ENCODE measurements at places on chromosomes 5 and 9. TPM values are rescaled to one million over a fixed set of nuclear protein-coding genes. Genes with fewer than 3 reads are reported as not detected.

DNA sequence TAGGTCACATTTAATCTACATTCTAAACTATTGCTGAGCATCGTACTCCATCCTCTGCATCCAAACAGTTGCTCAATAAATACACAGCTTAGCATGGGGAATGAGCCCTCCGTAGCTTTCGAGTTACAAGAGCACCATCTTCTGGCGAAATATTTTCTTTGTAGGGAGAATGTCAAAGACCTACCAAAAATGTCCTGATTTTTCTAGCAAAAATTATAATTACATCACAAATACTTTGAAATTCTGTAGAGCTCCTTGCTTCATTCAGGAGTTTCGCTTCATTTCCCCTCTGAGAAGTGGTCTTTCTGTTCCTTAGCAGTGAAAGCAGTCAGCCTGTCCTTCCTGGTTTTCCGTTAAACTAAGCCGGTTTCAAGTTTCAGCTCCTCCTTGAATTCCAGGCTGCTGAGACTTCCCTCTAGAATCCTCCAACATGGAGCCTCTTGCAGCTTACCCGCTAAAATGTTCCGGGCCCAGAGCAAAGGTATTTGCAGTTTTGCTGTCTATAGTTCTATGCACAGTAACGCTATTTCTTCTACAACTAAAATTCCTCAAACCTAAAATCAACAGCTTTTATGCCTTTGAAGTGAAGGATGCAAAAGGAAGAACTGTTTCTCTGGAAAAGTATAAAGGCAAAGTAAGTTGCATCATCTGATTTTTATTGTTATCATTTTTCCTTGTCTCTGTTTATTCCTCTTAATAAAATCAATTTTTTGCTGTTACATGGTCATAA lies at the start of gene GPX8:
GPX8 (plus strand) TSS at position 409 of the 730 bp plus-strand sequence; CDS start at position 431, 22 bp downstream.
- peaks cover 30% of the 10 kb centered on the region for H3K36me3 ChIP-seq
- H3K4me3 ChIP-seq = peak within 1 kb of the TSS; percentile 91
- peak; percentile 84 for DNase-seq
- H3K27ac ChIP-seq = peak within 1 kb of the TSS; percentile 97

GRCh38 chr9:131178382-131178781 lies 53.0 kb downstream of the NUP214 start:
- no peaks in the 10 kb centered on the region for H3K27me3 ChIP-seq
- peaks cover 42% of the 10 kb centered on the region for H3K36me3 ChIP-seq
- peak overlapping the region; percentile 94 for H3K27ac ChIP-seq
- peak; percentile 64 for DNase-seq

DNA sequence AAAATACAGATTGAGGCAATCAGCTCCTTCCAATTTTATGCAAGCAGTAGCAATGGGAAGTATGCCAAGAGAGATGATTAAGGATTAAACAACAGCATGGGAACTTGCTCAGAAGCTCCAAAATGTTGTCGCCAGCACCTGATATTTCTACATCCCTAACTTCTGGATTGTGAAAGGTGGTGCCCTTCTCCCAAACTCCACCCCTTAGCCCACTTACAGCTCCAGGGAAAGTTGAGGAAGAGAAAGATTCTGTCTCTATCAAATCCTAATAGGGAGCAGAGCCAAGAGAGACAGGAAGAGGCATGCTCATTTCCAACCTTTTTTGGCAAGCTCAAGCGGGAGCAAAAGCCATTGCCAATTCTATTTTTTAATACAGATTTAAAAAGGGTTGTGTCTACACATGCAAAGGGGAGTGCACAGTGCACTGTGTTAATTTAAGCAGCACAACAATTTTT lies 92.4 kb upstream of the NR3C1 start:
- no peaks in the 10 kb centered on the region for H3K27me3 ChIP-seq
- H3K36me3 ChIP-seq = no peaks in the 10 kb centered on the region
- H3K4me3 ChIP-seq = peak overlapping the region; percentile 59
- peak overlapping the region; percentile 89 for H3K27ac ChIP-seq
- peak; percentile 58 for DNase-seq
- H3K4me1 ChIP-seq = peaks cover 37% of the 10 kb centered on the region

GRCh38 chr9:119009249-119009648 lies 360.0 kb downstream of the BRINP1 start:
- H3K27ac ChIP-seq = no peak overlapping the region
- H3K4me1 ChIP-seq = peaks cover 27% of the 10 kb centered on the region
- no peaks in the 10 kb centered on the region for H3K36me3 ChIP-seq

DNA sequence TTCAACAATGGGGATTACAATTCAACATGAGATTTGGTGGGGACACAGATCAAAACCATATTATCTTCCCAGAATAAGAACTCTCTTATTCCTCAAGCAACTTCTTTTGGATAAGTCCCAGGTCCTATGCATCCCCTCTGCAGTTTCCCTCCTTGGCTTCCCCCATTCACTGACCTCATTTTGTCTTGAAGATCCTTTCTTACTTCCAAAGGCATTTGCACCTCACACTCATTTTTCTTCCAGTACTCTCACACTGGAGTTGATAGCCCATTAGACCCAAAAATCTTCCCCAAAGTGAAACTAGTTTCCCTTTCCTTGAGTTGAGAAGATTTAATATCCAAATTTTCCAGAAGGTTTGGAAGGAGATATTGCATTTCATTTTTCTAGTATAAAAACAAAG lies 178.0 kb upstream of the DAPK1 start:
- peaks cover 5% of the 10 kb centered on the region for H3K27me3 ChIP-seq
- H3K36me3 ChIP-seq = peaks cover 9% of the 10 kb centered on the region
- H3K4me1 ChIP-seq = peaks cover 24% of the 10 kb centered on the region
- no peak overlapping the region for H3K4me3 ChIP-seq
- DNase-seq = no peak

DNA sequence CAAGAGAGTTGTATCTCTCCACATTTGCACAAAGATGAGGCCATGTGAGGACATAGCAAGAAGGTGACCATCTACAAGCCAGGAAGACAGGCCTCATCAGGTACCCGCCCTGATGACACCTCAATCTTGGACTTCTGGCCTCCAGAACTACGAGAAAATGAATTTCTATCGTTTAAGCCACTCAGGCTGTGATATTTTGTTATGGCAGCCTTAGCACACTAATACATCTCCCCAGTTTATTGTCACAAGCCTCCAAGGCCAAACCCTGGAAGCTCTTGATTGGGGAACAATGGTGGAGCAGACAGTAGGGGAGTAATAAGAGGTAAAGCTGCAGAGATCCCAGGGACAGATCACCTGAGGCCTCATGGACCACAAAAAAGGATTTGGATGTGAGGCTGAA lies 7.7 kb upstream of the P4HA2 start:
- H3K27me3 ChIP-seq = peaks cover 5% of the 10 kb centered on the region

DNA sequence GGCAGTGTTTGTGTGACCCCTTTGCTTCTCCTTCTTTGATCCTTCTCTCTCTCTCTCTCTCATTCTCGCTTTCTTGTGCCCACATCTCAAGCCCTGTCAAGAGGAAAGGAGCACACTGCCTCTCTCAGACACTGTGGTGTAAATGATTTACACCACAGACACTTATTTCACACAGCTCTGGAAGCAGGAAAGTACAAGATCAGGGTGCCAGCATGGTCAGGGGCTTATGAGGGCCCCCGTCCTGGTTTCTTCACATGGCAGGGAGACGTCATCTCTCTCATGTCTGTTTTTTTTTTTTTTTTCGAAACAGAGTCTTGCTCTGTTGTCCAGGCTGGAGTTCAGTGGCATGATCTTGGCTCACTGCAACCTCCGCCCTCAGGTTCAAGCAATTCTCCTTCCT lies 6.4 kb downstream of the FABP6 start:
- no peak for DNase-seq
- H3K27ac ChIP-seq = no peak overlapping the region
- no peaks in the 10 kb centered on the region for H3K4me1 ChIP-seq
- H3K36me3 ChIP-seq = no peaks in the 10 kb centered on the region

DNA sequence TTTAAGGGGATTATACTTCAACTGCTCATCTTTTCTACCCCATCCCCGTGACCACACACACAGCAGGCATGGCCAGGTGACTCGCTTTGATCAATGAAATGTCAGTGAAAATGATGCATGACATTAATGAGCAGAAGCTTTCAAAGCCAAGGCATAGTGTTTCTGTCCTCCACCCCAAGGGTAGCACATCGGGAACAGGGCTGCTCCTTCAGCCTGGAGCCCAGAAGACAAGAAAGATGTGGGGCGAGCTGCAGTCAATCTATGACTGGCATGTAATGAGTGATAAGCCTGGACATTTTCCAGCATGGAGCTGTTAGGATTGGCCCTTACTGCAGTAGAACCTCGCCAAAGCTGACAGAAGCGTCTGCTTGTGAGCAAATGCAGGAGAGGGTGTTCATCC lies 122.6 kb upstream of the IRX2 start:
- no peak overlapping the region for H3K27ac ChIP-seq
- no peaks in the 10 kb centered on the region for H3K4me1 ChIP-seq
- DNase-seq = no peak
- no peak overlapping the region for H3K4me3 ChIP-seq
- peaks cover under 1% of the 10 kb centered on the region for H3K36me3 ChIP-seq

- DNase-seq = no peak
- peaks cover 20% of the 10 kb centered on the region for H3K4me1 ChIP-seq
- no peak overlapping the region for H3K27ac ChIP-seq
- H3K27me3 ChIP-seq = peaks cover 8% of the 10 kb centered on the region
These were observed 585.1 kb downstream of the TLE4 start for GRCh38 chr9:80156756-80157472.

DNA sequence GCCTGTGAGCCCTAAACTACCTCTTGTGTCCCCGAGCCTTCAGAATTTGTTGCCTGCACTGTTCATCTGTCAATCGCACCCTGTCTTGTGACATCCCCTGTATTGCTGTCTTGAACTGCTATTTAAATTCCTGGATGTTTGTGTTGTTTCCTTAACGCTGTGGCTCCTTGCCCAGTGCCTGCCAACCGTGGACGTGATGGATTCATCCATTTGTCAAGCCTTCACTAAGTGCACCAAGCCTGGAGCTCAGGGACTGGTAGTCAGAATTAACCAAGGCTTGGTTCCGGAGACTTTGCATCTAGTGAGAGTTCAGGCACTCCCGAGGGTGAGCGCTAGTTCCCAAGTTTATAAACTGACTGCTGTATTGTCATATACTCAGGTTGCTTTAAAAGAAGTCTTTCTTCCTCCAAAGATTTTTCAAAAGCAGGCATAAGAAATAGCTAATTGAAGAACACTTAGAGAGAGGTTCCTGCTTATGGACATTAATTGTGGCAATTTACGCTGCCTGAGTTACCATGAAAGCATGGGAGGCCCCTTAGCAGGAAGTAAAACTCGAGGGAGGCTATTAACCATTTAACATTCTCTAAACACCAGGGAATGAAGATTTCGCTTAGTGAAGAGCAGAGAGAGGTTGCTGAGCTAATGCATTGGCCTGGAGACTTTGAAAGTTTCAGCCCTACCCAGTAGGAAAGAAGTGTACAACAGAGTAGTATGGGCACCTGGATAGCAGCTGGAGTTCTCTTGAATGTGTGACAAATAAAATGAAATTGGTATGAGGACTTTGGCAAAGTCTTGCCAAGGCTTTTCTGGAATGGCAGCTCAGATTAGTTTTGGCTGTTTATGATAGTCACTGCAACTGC lies 29.0 kb downstream of the RGS3 start:
- no peaks in the 10 kb centered on the region for H3K36me3 ChIP-seq
- H3K4me1 ChIP-seq = peaks cover 24% of the 10 kb centered on the region
- no peak overlapping the region for H3K4me3 ChIP-seq
- H3K27ac ChIP-seq = no peak overlapping the region

- H3K4me3 ChIP-seq = peak overlapping the region; percentile 72
- peaks cover 45% of the 10 kb centered on the region for H3K4me1 ChIP-seq
These were observed 654.3 kb downstream of the CCDC171 start for GRCh38 chr9:16207161-16207560.

- H3K36me3 ChIP-seq = no peaks in the 10 kb centered on the region
- H3K27me3 ChIP-seq = no peaks in the 10 kb centered on the region
- H3K27ac ChIP-seq = no peak overlapping the region
- H3K4me3 ChIP-seq = no peak overlapping the region
- no peak for DNase-seq
- no peaks in the 10 kb centered on the region for H3K4me1 ChIP-seq
These were observed 89.3 kb upstream of the FTMT start for GRCh38 chr5:121762426-121762825.

GRCh38 chr5:7181841-7182240 lies 214.1 kb upstream of the ADCY2 start:
- no peak for DNase-seq
- H3K4me3 ChIP-seq = no peak overlapping the region
- H3K27me3 ChIP-seq = no peaks in the 10 kb centered on the region
- H3K27ac ChIP-seq = no peak overlapping the region
- no peaks in the 10 kb centered on the region for H3K4me1 ChIP-seq

DNA sequence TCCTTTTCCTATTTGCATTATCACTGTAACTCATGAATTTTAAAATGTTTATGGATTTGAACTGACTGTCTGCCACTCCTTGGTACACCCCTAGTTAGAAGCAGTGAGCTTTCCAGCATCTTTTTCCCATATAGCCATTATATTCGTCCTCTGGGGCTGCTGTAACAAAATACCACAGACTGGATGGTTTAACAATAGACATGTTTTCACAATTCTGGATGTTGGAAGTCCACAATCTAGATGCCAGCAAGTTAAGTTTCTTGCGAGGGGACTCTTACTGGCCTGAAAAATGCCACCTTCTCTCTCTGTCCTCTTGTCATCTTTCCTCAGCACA lies 530.0 kb downstream of the SEMA5A start:
- peaks cover 4% of the 10 kb centered on the region for H3K36me3 ChIP-seq
- peaks cover 54% of the 10 kb centered on the region for H3K4me1 ChIP-seq
- H3K27me3 ChIP-seq = no peaks in the 10 kb centered on the region
- H3K4me3 ChIP-seq = peak overlapping the region; percentile 40

DNA sequence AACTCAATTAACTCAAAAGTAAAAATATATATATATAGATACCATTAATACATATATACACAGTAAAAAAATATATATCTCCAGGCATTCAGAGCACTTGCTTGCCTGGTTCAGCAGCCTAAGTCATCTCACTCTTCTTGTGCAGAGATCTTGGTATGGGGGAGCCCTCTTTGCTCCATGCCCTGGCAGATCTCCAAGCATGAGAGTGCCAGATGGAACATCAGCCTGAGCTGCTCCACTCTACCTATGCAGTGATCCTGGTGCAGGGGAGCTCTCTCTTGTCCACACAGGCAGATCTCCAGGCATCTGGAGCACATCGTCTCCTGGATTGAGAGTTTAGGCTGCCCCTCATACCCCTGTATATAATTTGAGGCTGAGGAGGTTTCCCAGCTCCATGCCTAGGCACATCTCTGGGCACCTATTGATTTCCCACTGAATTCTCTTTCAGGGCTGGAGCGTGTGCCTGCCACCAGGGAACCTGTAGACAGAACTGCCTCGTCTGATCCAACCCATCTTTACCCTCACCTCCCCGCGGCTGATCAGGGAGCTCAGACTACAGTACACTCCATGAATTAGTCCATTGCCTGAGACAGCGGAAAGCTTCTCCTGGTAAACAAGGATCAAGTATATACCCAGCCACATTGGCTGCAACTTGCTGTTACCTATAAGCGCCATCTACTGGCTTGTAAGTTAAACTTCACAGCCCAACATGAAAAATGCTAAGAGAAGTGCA lies 342.4 kb upstream of the GRIA1 start:
- H3K4me1 ChIP-seq = peaks cover 5% of the 10 kb centered on the region
- 0 out of 2 replicates have a peak, but pooled peaks cover 6% of the 10 kb centered on the region for H3K36me3 ChIP-seq
- no peak overlapping the region for H3K4me3 ChIP-seq
- no peak overlapping the region for H3K27ac ChIP-seq
- H3K27me3 ChIP-seq = peaks cover 2% of the 10 kb centered on the region

Gene PCDHGA7
- total RNA-seq = 12.5 TPM

Gene ARHGEF37
- total RNA-seq = 0.21 TPM

Gene SLC34A1
- not detected for total RNA-seq

Gene UGT3A1
- total RNA-seq = not detected

Gene IFNB1
- total RNA-seq = not detected

Gene PNPLA7
- 0.90 TPM for total RNA-seq

Gene CDH6
- total RNA-seq = 5.1 TPM

Gene RNF180
- total RNA-seq = not detected

Gene POU5F2
- total RNA-seq = 0.13 TPM

Gene INSL6
- not detected for total RNA-seq
